ENCODE measurements at places on chromosomes 7 and 10.

DNA sequence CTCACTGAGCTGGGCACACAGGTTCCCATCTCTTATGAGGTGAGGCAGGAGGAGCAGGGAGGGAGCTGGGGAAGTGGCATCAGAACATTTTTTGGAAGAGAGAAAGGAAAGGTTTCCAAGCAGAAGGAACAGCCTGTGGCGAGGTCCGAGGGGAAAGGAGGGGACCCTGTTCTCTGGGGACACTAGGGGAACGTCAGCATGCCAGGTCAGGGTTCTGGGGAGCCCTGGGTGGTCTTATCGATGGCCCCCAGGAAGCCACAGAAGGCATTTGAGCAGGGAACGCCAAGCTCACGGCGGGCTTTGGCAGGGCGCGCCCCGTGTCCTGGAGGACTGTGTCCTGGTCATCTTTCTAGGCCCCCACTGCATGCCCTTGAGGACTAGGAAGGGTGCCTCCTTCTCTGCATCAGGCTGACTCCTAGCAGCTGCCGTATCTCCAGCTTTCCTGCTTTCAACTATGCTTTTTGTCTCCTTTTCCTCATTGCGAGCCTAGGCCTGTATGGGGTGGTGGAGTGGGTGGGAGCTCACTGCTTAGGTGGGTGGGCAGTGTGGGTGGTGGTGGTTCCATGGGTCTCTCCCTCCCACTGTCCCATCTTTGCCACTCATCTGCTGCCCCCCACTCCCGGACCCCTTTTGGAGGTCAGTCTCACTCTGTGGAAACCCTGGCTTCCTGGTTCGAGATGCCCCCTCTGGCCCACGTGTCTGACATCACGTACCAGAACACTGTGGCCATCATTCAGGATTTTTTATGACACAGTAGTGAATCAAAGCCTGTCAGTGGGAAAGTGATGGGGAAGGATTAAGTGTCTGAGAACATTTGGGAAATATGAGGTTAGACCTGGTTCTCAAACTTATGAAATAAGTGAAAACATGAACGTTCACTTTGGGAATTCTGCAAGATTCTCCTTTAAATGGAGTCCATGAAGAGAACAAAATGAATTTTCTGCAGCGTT is 89.1 kb downstream of the CUX1 start:
- DNase-seq: no peak

DNA sequence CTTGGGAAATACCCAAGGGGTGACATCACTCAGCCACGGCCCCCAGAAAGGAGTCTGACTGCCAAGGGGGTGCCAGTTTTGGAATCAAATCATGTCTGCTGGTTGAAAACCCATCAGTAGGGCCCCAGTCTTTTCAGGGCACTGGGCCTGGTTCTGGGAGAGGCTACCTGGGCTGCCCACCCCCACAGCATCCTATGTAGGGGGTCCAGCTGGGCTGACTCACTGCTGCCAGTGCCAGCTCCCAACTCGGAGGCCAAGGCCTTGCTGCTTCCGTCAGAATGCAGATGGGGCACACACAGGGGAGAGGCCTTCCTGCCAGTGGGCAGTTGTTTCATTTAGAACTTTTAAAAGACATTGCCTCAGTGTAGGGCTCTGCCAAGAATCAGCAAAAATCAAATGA is 39.5 kb upstream of the DMBT1 start:
- DNase-seq: no peak

DNA sequence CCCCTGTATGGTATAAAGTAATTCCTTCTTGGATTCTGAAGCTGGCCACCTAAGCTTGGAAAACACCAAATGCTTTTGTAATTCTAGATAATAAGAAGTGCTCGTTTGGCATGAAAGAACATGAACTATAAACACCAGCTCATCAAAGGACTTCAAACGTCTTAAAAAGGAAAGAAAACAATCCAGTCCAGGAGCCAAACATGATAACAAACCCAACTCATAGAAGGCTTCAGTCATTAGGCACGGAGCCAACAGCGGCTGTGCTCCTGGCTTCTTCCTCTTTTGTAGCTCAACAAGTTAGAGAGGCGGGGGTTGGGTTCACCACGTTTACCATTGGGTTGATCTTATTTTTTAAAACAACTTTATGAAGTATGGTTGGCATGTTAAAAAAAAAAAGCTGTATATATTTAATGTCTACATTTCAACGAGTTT is 56.4 kb upstream of the ECHDC3 start:
- DNase-seq: no peak

GRCh38 chr7:140398821-140399220 is 491 bp upstream of the SLC37A3 start:
- DNase-seq: no peak

- no peak for DNase-seq
These were observed 13.7 kb downstream of the MOSPD3 start for GRCh38 chr7:100626055-100626454.

DNA sequence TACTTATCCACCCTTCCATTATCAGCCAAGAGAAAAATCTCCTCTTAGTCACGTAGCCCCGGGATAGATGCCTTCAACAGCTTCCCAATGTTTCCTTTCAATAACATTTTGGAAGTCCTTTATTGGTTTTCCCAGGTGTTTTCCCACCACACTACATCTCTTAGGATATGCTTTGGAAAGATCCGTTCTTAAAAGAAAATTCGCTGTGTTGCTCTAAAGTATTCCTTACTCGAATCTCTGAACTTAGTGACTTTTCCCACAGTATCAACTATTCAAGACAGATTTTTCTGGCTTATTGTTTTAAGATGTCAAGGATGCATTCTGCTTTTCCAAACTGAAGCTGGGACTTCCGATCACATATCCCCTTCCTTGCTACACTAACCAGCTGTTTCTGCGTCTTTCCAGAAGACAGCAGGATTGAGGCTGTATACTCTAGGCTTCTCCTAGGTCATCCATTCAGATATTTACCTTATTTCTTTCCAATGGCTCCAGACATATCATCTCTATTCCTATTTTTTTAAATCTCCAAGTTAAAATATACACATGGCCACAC is 36.5 kb upstream of the SVIL start:
- no peak for DNase-seq
